ENCODE measurements at places on chromosomes 13 and 19.

DNA sequence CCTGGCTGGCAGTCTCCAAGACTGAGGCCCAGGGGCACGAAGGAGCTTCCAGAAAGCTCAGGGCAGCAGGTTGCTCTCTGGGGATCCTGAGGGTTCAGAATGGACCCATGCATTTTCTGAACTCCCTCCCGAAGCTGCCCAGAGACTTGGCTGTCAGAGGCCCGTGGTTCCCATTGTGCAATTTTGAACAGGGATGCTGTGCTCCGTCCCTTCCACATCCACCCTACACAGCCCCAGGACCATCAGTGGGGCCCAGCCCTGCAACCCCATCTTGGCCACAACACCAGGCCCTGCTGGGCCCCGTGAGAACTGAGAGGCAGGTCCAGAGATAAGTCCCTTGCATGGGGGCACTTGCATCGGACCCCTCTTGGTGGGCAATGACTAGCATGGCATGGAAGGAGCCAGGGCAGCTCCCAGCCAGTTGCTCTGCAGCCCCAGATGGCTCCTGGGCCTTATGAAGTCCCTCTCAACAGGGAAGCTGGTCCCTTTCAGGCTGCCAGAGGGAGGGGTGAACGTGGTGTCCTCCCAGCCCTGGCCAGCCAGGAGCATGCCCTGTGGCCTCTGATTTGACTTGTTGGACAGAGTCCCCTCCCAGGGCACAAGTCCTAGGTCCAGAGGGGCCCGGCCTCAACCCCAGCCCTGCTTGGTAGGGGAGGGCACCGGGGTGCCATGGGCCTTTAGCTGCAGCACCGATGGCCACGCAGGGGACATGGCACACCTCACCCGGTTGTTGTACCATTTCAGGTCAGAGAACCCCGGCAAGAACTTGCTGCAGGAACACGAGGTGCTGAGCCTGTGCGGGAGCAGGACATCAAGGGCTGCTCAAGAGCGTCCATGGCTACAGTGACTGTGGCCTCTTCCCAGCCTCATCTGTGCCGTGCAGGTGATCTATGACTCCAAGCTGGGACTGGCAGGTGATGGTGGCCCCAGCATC lies 17.3 kb upstream of the ZNF14 start:
- DNase-seq, result no peak

DNA sequence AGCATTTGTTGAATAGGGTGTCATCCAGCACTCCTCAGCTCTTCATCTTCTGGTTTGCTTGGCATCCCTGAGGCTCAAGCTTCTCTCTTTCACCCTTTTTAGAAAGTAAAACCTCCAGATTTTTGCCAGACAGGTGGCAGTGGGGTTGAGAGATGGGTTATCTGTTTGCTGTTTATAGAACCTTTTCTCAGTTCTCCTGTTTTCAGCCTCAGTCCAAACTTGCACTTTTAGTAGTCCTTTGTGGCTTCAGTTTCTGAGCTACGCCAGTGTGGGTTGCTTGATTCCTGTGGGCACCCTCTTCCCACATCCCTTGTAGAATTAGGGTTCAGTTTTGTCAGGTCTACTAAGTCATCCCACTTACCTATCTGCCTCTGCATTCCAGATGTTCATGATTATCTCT lies 147.9 kb downstream of the PAN3 start:
- DNase-seq, result no peak

GRCh38 chr19:55132453-55133129 lies 15.2 kb upstream of the PPP1R12C start:
- DNase-seq, result no peak

GRCh38 chr13:100273552-100273951 lies 184.7 kb downstream of the PCCA start:
- DNase-seq, result no peak

DNA sequence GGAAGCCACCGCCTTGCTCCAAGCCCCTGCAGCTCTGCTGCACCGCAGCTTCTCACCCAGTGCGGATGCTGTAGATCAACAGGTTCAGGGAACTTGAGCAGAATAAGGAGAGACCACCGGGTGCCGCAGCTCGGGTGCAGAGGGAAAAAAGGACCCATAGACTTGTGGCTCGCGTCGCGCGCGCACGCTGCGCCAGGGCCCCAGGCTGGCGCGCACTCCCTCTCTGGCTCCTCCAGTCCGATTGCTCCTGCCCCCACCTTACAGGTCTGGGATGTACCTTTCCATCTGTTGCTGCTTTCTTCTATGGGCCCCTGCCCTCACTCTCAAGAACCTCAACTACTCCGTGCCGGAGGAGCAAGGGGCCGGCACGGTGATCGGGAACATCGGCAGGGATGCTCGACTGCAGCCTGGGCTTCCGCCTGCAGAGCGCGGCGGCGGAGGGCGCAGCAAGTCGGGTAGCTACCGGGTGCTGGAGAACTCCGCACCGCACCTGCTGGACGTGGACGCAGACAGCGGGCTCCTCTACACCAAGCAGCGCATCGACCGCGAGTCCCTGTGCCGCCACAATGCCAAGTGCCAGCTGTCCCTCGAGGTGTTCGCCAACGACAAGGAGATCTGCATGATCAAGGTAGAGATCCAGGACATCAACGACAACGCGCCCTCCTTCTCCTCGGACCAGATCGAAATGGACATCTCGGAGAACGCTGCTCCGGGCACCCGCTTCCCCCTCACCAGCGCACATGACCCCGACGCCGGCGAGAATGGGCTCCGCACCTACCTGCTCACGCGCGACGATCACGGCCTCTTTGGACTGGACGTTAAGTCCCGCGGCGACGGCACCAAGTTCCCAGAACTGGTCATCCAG lies 964 bp downstream of the PCDH17 start:
- no peak for DNase-seq

- no peak for DNase-seq
Observed at GRCh38 chr19:1157931-1158884, 15.9 kb downstream of the SBNO2 start.

GRCh38 chr19:35261356-35262100 lies 7.2 kb upstream of the USF2 start:
- no peak for DNase-seq

- peak; percentile 27 for DNase-seq
Observed at GRCh38 chr13:76822698-76823267, 63.4 kb downstream of the KCTD12 start.

GRCh38 chr19:51354103-51354741 lies 12.0 kb downstream of the ETFB start:
- no peak for DNase-seq

GRCh38 chr19:41427647-41428480 lies 690 bp upstream of the B3GNT8 start:
- peak; percentile 39 for DNase-seq

GRCh38 chr19:39031368-39032062 lies 834 bp downstream of the FBXO27 start:
- no peak for DNase-seq

- no peak for DNase-seq
Observed at GRCh38 chr19:30078381-30078910, 136.4 kb downstream of the URI1 start.

GRCh38 chr13:73334445-73334844 lies 275.6 kb downstream of the KLF5 start:
- no peak for DNase-seq

DNA sequence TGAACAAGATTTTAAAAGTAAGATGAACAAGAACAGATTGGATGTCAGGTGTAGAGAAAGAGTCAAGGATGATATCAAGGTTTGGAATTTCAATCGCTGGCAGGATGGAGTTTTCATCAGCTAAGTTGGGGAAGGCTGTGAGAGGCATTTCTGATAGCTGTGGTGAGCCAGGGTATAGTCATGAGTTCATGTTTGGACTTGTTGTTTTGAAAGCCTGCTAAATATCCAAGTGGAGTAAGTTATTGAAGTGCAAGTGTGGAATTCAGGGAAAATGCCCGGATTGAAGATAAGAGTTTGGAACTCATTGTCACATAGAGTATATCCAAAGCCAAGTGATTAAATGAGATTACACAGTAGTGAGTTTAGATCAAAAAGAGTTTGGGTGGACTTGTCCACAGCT lies 11.0 kb upstream of the EPSTI1 start:
- no peak for DNase-seq

DNA sequence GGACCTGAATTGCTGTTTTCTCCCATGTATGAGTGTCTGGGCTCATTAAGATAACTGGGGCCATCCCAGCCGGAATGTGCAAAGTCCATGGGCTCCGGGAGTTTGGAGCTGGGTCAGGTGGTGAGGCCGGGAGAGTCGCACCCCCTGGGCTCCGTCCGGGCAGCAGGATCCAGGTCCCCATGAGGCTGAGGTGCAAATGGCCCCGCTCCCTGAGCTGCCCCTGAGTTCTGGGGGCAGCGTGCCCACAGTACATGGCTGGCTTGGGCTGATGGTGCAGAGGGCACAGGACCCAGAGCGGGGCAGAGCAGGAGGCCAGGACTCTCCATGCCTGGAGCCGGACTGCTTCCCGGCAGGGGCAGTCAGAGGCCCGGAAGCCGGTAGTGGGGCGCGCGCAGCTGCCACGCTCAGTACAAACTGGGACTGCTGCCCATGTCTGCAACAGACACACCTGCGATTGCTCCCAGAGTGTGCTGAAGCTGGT lies 136.0 kb downstream of the KDM4B start:
- no peak for DNase-seq

- DNase-seq, result no peak
Observed at GRCh38 chr19:16293118-16294091, 31.2 kb upstream of the KLF2 start.

DNA sequence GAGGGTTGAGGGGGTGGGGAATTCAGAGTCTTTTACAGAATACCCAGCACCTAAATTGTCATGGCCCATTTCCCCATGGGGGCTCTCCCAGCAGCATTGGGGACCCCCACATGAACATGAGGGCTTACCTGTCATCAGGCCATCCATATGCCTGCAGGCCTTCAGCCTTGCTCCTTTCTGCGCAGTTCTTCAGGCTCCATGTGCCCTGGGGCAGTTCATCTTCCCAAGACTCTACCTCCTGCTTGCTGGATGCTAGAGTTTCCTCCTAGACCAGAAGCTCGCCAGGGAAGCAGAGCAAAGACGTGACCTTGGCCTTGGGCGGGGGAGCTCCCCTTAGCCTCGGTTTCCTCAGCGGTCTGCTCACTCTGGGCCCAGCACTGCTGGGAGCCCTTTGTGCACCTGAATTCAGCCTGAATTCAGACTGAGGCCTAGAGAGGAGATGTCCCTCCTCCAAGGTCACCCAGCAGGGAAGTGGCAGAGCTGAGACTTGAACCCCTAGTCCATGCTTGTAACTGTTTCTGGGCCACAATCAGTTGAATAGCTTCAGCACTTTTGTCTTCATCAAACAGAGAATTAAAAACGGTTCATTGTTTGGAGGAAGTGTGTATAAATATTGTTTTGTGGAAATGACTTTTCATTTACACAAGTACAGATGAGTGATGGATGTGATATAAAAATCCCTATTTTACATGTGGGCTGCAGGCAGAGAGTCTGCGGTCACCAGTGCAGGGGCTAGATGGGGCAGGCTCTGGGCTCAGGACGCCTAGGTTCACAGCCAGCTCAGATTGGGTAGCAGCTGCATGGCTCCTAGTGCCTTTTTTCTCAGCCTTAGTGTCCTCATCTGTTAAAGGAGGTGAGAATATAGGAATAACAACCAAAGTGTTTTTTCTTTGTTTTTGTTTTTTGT lies 9.5 kb downstream of the PPP5C start:
- no peak for DNase-seq

DNA sequence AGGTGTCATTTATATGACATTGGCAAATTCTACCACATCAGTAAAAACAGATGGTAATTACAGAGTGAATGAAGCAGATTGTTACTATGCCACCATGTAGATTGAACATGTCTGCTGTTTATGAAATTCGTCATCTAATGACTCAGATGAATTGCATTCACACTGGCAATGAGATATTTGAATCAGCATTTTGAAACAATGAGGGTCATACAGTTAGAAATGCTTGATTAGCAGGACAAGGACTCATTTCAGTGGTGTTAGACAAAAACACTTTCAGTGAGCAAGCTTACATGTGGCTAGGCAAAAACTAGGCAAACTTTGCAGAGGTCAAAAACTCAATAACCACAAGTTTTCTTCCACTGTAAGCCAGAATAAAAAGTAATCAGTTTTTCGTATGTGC lies 1165.0 kb downstream of the SLITRK1 start:
- no peak for DNase-seq

DNA sequence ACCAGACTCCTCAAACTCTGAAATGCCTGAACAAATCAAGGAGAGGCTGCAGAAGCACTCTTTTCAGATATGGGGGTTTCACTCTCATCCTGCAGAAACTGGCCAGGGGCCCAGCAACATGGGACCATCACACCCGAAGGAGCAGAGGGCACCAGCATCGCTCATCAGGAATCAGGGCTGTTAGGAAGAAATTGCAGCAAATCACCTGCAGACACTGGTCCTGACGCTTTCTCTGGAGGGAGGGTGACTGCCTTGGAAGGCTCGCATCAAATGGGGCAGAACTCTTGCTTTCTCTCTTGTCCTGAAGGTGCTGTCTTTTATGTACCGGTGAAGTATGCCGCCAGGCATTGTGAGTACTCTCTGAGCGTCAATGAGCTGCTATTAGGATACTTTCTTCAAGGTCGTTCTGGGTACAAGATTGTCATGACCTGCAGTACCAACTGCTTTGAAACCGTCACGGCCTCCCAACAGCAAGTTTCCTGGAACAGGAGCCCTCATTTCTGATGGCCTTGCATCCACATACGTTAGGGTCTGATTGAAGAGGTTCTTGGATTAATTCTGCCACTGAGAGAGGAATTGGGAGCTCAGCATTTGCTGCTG lies 155.7 kb upstream of the SOX1 start:
- no peak for DNase-seq

GRCh38 chr13:48551329-48551728 lies 18.4 kb upstream of the RCBTB2 start:
- no peak for DNase-seq

DNA sequence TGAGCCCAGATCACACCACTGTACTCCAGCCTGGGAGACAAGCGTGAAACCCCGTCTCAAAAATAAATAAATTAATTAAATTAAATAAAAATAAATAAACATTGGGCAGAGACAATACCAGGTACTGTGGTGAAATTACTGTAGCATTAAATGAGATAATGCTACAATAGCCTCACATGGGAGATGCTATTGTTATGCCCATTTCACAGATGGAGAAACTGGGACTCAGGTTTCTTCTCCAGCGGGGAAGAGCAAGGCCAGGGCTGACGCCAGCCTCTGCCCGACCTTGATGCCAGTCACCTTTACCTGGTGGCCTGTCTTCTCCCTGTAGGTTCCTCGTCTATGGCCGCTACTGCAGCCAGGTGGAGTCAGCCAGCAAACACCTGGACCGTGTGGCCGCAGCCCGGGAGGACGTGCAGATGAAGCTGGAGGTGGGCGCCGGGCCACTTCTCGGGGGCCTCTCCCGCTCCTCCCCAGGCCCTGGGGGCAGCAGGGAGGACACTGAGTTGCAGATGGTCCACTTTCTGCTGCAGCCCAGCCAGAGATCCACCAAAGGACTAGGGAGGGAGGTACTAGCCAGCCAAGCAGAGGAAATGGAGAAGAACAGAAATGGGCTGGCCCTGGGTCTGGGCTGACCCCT lies 53.9 kb downstream of the VAV1 start:
- no peak for DNase-seq

DNA sequence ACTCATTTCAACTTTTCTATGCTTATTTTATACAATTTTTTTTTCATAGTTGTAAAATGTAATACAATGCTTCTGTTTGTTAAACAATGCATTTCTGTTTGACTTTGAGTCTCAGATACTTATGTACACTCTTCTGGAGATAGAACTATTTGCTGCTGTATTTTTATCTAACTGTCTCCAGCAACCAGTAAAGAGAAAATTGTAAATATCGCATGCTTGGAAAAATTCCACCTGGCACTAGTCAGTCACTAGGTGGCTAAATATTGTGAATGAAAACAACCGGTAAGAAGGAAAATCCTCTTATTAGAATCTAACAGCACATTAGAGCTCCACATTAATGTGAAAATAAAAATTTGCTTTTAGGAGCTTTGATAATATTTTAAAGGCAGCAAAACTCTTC lies 876.5 kb downstream of the PCDH9 start:
- no peak for DNase-seq

All from NCI-H1694 (cell line).